ENCODE measurements at places on chromosomes 5 and 9.

GRCh38 chr5:66828548-66829357, 232.6 kb downstream of the MAST4 start:
- DNase-seq = no peak

DNA sequence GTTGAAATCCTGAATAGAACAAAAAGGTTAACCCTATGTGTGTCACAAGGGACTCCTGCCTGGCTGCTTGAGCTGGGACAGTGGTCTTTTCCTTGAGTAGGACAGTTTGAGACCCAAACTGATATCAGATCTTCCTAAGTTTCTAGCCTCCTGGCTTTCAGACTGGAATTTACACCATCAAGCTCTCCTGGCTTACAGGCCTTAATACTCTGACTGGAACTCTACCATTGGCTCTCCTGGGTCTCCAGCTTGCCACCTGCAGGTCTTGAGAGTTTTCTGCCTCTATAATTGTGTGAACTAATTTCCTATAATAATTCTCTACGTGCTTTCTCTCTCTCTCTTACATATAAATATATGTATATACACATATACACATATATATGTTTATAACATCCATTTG, 112.5 kb downstream of the PRR16 start:
- no peak for DNase-seq

- DNase-seq = no peak
These were observed at the start of gene CARD6 for GRCh38 chr5:40841068-40841805. CARD6 (plus strand) TSS chr5:40841367; CDS start chr5:40841383, 16 bp downstream.

- no peak for DNase-seq
These were observed 730 bp upstream of the GZMA start for GRCh38 chr5:55101556-55102276.

DNA sequence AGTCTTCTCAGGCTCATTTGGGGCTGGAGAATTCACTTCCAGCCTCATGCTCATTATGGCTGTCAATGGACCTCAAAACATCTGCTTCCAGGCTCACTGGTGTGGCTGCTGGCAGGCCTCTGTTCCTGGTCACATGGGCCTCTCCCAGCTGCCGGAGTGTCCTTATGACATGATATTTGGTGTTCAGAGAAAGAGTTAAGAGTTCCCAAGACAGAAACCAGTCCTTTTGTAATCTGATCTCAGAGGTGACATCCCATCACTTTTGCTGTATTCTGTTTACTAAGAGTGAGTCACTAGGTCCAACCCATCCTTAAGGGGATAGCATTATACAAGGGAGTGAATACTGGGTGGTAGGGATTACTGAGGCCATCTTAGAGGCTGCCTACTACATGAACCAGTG, 104.6 kb downstream of the CACNA1B start:
- no peak for DNase-seq
